ENCODE measurements at places on chromosomes 12 and 14. TPM values are rescaled to one million over a fixed set of nuclear protein-coding genes. Genes with fewer than 3 reads are reported as not detected.

Gene POTEM
- total RNA-seq = not detected

Gene LRP1-AS
- not detected for total RNA-seq

Gene DPY19L2
- total RNA-seq = 3.3 TPM

Gene FBLN5
- total RNA-seq = 12.3 TPM

Gene KRT79
- 0.16 TPM for total RNA-seq

Gene FOXN4
- not detected for total RNA-seq

Gene SERPINA12
- total RNA-seq = not detected

Gene GYS2
- not detected for total RNA-seq

Gene PMEL
- total RNA-seq = 6.6 TPM

Gene KANSL2
- 32.3 TPM for total RNA-seq

Gene NPAS3
- under 0.01 TPM for total RNA-seq

Gene MGAT4C
- total RNA-seq = not detected

Gene ERGIC2
- 26.1 TPM for total RNA-seq

Gene CMKLR1
- total RNA-seq = 0.81 TPM

Gene CPNE8
- 2.1 TPM for total RNA-seq

Gene FBXL14
- 10.4 TPM for total RNA-seq

Gene FITM1
- not detected for total RNA-seq

Gene OTUB2
- 3.7 TPM for total RNA-seq

Gene NID2
- 301 TPM for total RNA-seq

Gene SMCO2
- total RNA-seq = not detected

Gene GPR137C
- total RNA-seq = 1.6 TPM

Gene ERO1A
- 65.0 TPM for total RNA-seq

Gene SYCP3
- total RNA-seq = not detected

All from mesangial cell (primary cell).